Fibroblast of skin of right quadriceps (primary cell): ENCODE measurements at places on chromosomes 11 and 22.

GRCh38 chr11:2100361-2101170, 38.6 kb downstream of the IGF2 start:
- DNase-seq, result no peak

DNA sequence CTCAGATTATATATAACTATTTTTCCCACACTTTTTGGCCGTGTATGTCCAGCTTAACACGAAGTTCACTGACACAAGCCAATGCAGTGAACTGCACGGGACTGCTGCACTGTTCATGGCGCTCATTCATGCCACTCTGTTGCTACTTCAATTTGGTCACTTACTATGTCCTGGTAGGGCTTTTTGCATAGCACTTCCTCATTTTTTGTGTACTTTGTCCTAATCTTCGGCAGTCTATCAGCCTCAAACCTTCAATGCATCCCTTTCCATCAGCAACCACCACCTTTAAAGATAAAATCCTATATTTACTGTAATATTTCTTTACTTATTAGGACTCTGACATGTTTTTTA, 18.7 kb upstream of the ARHGAP32 start:
- no peak for DNase-seq

DNA sequence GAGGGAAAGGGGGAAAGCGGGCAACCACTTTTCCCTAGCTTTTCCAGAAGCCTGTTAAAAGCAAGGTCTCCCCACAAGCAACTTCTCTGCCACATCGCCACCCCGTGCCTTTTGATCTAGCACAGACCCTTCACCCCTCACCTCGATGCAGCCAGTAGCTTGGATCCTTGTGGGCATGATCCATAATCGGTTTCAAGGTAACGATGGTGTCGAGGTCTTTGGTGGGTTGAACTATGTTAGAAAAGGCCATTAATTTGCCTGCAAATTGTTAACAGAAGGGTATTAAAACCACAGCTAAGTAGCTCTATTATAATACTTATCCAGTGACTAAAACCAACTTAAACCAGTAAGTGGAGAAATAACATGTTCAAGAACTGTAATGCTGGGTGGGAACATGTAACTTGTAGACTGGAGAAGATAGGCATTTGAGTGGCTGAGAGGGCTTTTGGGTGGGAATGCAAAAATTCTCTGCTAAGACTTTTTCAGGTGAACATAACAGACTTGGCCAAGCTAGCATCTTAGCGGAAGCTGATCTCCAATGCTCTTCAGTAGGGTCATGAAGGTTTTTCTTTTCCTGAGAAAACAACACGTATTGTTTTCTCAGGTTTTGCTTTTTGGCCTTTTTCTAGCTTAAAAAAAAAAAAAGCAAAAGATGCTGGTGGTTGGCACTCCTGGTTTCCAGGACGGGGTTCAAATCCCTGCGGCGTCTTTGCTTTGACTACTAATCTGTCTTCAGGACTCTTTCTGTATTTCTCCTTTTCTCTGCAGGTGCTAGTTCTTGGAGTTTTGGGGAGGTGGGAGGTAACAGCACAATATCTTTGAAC, 6.8 kb downstream of the MALAT1 start:
- peak; percentile 28 for DNase-seq

DNA sequence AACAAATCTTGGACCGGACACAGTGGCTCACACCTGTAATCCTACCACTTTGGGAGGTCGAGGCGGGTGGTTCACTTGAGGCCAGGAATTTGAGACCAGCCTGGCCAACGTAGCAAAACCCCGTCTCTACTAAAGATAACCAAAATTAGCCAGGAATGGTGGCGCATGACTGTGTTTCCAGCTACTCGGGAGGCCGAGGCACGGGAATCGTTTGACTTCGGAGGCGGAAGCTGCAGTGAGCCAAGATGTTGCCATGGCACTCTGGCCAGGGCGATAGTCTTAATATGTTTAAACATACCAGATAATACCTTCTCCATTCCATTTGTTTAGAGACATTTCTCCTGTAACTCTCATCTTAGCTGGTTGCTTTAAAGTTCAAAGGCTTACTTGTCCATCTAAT, 218.6 kb downstream of the ARHGAP42 start:
- DNase-seq, result no peak

- peak; percentile 32 for DNase-seq
Observed at GRCh38 chr11:18617688-18618341, 16.3 kb downstream of the SPTY2D1 start.

GRCh38 chr22:36259615-36260300, 6.8 kb downstream of the APOL1 start:
- no peak for DNase-seq

- DNase-seq, result no peak
Observed at GRCh38 chr11:41118521-41118920, 340.9 kb downstream of the LRRC4C start.

GRCh38 chr11:106121570-106122320, 44.3 kb downstream of the AASDHPPT start:
- DNase-seq, result no peak

GRCh38 chr11:110710628-110711381, 1.4 kb downstream of the ARHGAP20 start:
- DNase-seq, result peak; percentile 4

DNA sequence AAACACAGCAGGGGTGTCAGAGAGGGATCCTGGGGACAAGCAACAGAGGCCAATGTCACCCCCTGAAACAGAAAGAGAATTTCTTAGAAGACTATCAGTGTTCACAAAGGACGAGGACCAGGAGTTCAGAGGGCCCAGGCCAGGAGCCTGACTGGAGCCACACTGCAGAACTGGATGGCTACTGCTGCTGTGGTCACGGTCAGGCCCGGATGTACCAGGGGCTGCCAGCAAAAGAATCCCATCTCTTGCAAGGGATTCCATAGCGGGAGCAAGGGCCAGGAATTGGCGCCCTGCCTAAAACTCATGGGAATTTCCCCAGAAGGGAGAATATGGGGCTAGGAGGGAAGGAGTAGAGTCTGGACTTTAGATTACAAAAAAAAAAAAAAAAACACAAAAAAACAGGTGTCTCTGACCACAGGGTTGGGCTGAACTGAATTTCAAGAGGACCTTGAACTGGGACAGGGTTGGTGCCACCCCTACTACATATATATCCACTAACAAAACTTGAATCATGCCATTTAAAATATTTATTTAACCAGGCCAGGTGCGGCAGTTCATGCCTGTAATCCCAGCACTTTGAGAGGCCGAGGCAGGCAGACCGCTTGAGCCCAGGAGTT, 15.7 kb upstream of the KCTD14 start:
- DNase-seq, result no peak

- peak; percentile 36 for DNase-seq
Observed at GRCh38 chr11:45332276-45332934, 46.3 kb upstream of the SYT13 start.

DNA sequence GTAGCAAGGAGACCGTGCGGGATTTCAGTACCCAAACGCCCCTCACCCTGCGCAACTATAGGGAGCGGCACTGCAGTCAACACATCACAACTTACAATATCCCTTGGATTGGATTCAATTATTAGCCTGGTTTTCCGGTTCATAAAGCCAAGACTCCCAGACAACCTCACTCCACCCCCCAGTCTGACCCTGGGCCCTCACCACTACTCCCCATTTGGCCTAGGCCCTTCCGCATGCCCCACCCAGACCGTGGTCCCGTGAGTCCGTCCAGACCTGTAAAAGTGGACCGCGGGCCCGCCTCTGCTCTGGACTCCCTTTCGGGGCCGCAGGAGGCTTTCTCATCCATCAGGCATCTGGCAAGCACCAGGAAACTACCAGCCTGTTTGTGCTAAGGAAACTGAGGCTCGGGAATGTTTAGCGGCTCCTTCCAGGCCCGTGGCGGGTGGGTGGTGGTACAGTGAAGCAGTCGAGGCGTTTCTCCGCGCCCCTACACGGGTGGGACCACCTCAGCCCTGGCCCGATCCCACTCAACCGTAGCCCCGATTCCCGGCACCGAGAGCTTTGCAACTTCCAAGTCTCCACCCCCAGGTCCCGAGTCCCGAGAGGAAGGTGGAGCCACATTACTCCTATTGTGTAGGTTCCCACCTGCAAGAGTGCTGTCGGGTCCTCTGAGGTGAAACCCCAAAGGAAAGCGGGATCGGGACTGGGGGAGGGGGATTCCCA, 679 bp upstream of the DPP3 start:
- peak; percentile 26 for DNase-seq

DNA sequence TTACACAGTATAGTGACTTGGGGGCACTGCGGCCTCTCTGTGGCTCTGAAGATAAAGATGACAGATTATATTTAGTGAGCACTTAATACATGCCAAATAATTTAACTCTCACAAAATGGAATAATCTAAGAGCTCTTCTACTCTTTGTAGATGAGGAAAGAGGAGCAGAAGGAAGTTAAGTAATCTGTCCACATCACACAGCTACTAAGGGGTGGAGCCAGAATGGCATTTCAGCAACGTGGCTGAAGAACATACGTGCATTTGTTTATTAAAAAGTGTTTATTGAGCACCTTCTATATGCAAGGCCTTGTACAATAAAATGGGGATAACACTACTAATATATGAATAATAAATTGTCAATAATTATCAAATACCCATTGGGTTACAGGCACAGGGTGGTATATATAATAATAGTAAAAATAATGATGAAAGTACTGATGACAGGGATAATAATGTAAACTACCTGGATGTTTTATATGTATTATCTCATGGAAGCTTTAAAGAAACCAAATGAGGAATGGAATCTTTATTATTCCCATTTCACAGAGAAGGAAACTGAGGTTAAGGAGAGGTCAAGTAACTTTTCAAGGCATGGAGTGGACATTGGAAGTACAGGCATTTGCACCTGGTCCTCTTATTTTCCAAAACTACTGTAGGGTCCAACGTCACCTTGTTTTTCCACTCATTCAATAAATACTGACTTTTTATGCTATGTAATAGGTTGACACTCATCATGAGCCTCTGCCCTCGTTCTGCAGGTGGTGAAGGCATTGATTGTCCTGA, 38.0 kb upstream of the IL17RA start:
- DNase-seq, result no peak

DNA sequence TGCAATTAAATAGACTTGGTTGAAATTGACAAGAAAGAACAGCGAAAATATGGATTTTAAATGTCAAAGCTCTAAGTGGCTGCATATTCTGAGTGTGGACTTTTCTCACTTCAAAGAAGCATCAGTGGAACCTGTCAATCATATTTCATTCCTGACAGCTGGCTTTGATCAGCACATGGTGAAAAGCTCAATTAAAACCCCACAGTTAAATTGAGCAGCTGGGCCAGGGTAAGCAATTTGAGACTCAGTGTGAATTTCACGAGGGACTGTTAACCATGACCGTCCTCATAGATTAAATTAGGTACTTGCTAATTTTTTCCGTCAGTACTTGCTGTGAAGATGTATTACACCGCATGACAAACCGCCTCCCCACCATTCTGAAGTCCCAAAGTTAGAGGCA, 11.0 kb upstream of the OR10D3 start:
- DNase-seq, result no peak

- DNase-seq, result no peak
Observed at GRCh38 chr11:25787416-25787815, 544.5 kb upstream of the ANO3 start.
